T-helper 2 cell (primary cell): ENCODE measurements at places on chromosomes 7 and 10.

DNA sequence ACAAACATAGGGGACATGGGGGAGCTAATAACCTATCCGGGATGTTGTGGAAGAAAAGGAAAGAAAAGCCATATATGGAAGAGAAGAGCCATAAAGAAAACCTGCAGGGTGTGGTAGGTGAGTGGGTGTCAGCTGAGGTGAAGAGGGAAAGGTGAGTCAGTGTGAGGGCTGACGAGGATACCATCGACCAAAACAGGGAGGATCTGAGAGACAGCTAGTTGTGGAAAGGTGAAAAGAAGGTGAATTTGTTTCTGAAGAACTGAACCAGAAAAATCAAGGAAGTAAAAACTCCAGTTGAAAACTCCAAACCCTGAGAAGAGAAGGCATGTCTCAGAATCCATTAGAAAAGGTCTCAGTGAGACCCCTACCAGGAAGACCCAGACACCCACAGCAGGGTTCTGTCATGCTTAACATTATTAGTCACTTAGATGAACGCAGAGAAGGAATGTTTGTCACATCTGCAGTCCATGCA is 4.1 kb downstream of the BLNK start:
- no peak for DNase-seq

GRCh38 chr10:13404305-13404759 is 56.2 kb upstream of the SEPHS1 start:
- DNase-seq, result no peak

DNA sequence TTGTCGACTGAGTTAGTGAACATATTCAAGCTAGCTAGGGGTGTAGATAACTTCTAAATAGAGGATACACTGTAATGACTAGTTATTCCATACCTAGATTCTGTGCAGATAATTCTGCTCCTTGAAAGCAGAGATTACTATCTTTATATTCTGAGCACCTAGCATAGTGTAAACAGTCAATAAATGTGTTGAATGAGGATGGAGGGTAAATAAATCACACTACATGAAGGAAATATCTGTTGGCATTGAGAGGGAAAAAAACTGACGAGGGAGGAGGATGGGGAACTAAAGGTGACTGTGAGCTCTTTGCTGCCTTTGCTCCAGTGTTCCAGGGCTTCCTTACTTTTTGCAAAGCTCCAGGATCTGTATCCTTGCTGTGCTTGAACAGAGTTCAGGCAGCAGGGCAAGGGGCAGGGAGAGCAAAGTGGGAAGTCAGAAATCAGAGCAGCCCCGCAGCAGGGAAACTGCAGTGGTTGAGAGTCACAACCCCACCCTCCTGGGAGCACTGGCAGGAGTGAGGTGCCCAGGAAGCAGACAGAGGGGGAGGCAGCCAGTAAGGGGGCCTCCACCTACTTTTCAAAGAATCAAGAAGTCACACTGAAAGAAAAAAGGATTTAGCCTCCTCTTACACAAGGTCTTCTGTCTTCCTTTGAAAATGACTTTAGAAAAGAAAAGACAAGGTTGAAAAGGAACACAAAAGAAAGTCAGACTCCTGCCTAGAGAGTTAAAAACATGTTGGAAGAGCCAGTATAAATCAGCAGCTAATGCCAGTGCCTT is 71.8 kb upstream of the LRRN3 start:
- no peak for DNase-seq

DNA sequence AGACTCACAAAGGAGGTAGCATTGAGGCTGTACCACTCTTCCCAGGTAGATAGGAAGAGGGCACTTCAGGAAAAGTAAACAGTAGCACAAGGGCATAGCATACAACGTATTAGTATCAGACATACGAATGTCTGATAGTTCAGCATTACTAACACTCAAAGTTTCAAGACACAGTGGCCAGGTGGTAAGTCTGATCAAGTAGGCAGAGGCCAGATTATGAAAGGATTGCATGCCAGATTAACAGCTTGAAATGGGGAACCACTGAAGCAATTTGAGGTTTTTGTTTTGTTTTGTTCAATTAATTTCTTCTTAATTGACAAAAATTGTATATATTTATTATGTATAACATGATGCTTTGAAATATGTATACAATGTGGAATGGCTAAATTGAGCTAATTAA is 45.7 kb upstream of the IL6 start:
- no peak for DNase-seq

- DNase-seq, result no peak
These were observed 155.2 kb upstream of the NRP1 start for GRCh38 chr10:33489501-33490176.

DNA sequence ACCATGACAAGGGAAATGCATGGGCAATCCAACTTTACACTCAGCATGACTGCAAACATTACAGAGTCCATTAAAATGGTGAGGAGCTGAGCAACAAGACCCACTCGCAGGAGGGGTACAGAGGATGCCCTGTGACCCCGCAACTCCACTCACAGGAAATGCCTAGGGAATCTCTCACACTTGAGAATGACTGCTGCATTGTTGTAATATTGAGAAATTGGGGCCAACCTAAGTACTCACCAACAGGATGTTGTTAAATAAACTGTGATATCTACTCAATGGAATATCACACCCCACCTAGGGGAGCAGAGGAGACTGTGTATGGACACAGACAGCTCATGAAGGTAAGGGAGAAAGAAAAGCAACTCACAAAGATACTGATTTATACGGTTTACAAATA is 53.4 kb upstream of the CAMK2B start:
- no peak for DNase-seq

GRCh38 chr10:60375293-60376004 is 14.2 kb downstream of the ANK3 start:
- no peak for DNase-seq

DNA sequence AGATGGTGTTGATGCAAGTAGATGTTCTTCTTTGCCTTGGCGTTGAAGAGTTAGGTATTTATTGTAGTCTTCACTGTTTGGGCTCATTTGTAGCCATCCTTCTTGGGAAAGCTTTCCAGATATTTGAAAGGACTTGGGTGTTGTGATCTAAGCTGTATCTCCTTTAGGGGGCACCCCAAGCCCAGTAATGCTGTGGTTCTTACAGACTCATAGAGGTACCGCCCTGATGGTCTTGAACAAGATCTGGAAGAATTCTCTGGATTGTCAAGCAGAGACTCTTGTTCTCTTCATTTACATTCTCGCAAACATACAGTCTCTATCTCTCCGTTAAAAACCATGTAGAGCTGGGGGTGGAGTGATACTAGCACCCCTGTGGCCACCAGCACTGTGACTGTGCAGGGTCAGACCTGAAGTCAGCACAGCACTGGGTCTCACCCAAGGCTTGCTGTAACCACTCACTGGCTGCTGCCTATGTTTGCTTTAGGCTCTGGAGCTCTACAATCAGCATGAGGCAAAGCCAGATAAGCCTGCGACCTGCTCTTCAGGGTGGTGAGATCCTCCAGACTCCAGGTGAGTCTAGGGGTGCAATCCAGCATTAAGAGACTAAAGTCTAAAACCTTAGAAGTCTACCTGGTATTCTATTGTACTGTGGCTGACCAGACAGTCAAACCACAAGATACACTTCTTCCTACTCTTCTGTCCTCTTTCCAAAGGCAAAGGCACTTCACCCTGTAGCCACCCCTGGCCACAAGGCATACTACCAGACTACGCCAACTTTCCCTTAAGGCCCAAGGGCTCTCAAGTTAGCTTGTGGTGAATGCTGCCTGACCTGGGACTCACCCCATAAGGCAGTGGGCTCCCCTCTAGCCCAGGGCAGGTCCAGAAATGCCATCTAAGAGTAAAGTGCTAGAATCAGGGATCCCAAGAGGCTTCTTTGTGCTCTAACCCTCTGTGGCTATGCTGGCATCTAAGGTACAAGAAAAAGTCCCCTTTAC is 209.7 kb upstream of the TMEM196 start:
- DNase-seq, result no peak

DNA sequence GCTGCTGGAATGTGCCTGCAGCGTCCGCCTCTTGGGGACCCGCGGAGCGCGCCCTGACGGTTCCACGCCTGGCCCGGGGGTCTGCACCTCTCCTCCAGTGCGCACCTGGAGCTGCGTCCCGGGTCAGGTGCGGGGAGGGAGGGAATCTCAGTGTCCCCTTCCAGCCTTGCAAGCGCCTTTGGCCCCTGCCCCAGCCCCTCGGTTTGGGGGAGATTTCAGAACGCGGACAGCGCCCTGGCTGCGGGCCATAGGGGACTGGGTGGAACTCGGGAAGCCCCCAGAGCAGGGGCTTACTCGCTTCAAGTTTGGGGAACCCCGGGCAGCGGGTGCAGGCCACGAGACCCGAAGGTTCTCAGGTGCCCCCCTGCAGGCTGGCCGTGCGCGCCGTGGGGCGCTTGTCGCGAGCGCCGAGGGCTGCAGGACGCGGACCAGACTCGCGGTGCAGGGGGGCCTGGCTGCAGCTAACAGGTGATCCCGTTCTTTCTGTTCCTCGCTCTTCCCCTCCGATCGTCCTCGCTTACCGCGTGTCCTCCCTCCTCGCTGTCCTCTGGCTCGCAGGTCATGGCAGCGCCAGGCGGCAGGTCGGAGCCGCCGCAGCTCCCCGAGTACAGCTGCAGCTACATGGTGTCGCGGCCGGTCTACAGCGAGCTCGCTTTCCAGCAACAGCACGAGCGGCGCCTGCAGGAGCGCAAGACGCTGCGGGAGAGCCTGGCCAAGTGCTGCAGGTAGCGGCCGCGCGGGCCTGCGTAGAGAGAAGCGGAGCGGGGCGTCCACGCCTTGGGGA is 645 bp downstream of the SLC26A4 start:
- peak; percentile 17 for DNase-seq

GRCh38 chr10:110600487-110601101 is 33.1 kb downstream of the SMC3 start:
- peak; percentile 76 for DNase-seq

GRCh38 chr7:130022623-130023175 is 28.5 kb downstream of the ZC3HC1 start:
- no peak for DNase-seq

GRCh38 chr7:117780832-117781231 is 92.4 kb downstream of the CTTNBP2 start:
- no peak for DNase-seq

- no peak for DNase-seq
These were observed 3.2 kb upstream of the ATP6V1F start for GRCh38 chr7:128859232-128860157.

DNA sequence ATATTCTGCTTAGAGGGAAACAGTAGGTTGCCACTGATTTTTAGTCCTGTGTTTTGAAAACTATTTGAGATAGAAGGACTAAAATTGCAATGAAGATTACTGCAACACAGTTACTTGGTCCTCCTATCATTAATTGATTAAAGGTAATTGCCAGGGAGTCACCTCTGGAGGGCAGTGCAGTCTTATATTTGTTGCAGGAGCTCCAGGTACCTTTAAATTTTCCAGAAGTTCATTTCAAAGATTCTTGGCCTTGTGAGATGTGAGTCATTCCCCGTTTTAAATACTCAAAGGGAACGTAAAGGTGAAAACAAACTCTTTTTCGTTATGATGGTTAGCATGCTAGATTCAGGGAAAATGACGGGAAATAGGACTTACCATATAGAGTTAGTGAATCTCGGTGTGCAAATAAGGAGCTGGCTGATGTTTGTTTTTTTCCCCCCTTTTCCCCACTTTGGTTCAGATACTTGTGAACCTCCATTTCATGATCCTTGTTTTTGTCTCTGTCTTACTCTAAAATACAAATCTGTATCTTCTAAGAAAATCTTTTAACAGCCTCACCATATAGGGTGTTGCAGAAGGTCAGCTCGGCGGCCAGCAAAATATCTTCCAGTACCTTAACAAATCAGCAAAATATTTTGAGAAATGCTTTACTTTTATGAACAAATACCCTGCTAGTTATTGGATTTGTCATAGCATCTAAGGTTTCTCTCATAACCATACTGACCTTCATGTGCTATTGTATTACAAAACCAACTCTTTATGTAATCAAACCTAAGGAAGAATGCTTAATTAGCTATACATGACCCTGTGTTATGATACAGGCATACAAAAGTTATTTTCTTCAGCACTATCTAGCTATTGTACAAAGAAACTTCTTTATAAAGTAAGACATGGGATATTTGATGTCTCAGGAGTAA is 143.0 kb upstream of the HDAC9 start:
- no peak for DNase-seq

DNA sequence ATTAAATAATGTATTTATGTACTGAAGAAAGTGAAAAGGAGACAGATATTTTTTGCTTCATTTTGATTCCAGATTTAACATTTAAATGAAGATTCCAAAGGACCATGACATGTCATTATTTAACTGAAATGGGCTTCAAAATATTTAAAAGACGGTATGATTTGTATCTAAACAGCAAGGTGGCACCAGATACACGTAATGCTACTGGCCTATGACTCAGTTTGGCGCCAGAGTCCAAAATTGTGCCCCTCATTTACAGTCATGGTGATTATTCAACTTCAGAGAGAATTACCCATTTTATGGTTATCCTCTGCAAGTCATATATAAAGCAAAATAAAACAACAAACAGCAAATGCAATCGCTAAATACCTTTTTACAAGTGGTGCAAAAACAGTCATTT is 94.5 kb downstream of the ETV1 start:
- DNase-seq, result no peak

DNA sequence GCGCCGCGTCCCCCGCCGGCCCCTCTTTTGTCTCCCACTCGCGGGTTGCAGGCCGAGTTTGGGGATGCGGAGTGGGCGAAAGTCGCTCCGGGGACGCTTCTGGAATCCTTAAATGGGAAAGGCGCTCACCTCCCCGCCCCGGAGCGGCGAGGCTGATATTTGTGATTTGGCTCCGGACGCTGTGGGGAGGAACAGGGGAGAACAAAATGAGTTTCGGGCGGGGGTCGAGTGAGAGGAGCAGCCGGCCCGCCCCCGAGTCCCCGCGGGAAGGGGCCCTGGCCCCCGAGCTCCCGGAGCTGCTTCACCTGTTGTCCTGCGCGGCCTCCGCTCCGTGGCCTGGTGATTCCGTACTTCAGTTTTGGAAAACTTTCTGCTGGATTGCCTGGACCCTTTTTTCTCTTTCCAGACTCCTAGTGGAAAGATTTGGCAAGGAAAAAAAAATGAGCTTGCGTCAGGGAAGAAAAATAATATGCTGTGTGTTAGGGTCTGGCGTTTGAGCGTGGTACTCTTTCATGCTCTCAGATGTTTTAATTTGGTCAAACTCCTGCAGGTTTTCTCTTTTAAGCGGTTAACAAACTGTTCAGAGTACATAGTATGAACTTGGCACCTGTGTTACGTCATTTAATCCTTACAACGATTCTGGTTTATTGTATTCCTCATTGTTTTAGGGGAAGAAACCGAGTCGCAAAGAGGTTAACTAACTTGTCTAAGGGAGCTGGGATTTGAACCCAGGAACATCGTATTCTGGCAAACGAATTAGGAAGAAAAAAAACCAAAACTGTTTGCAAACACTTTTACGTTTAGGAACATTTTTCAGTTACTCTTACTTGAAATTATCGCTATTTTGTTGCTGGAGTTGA is 924 bp downstream of the BMPR1A start:
- DNase-seq, result no peak

DNA sequence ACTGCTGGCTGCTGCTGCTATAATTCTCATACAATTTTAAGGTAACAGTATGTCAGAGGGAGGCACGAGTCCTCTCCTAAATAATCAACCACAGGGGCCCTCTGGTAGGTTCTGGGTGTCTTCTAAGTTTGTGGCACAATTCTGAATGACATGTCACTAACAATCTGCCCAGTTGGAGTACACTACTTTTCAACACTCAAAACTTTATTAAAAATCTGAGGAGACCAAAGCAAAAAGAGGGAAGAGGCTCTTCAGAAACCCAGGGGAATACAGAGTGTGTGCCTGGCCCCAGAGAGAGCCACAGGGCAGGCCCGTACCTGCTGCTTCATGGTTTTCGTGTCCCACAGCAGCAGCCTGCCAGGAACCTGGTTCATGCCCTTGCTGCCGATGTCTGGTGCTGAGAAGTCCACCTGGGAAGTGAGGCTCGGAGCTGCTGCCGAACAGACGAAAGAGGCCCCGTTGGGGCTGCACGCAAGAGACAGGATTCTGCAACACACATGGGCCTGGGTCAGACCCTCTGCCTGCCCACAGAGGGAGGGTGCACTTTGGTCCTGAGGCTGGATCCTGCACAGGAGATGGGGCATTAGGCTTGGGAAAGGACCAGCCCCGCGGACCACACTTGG is 18.3 kb downstream of the WDR91 start:
- no peak for DNase-seq
